HCEC 1CT (cell line): ENCODE measurements at places on chromosomes 13 and 19.

- no peak for DNase-seq
Observed at GRCh38 chr19:10510301-10510802, 6.9 kb downstream of the S1PR5 start.

- no peak for DNase-seq
Observed at GRCh38 chr19:1598777-1599459, 6.3 kb upstream of the MBD3 start.

DNA sequence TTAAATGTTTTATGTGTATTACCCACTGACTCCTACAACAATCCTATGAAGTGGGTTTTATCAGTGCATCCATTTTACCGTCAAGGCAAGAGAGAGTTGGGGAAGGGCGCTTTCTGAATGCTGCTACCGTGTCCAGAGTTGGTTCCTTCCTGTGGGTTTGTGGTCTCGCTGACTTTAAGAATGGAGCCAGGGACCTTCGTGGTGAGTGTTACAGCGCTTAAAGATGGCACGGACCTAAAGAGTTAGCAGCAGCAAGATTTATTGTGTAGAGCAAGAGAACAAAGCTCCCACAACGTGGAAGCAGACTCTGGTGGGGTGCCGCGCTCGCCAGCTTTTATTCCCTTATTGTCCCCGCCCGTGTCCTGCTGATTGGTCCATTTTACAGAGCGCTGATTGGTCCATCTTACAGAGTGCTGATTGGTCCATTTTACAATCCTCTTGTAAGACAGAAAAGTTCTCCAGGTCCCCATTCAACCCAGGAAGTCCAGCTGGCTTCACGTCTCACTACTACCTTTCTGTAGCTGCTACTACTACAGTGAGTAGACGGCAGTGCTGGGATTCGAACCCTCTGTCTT lies 6.1 kb downstream of the OSCAR start:
- no peak for DNase-seq

DNA sequence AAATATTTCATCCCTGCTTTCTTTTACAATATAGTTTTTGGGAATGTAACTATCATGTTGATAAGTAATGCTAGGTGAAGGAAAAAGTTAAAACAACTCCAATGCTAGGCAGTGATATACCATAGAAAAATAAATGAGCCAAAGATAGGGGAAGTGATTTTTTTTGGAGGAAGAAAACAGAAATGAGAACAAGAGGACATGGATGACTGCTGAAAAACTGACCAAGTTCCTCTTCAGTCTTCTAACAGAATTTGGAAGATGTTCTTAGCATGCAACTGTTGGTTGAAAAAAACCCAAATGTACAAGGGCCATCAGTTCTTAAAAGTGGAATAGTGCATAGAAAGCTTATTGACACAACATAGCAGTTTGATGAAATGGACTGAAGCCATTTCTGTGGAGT lies 262.5 kb upstream of the STARD13 start:
- DNase-seq: no peak

GRCh38 chr19:34404109-34404909 lies at the start of gene PDCD2L:
Gene PDCD2L, plus strand, starts transcription at chr19:34404399. Its CDS starts 32 bp downstream, at chr19:34404431.
- peak; percentile 78 for DNase-seq

- DNase-seq: peak; percentile 73
Observed at GRCh38 chr19:18809149-18809868, 18.2 kb upstream of the COMP start.

DNA sequence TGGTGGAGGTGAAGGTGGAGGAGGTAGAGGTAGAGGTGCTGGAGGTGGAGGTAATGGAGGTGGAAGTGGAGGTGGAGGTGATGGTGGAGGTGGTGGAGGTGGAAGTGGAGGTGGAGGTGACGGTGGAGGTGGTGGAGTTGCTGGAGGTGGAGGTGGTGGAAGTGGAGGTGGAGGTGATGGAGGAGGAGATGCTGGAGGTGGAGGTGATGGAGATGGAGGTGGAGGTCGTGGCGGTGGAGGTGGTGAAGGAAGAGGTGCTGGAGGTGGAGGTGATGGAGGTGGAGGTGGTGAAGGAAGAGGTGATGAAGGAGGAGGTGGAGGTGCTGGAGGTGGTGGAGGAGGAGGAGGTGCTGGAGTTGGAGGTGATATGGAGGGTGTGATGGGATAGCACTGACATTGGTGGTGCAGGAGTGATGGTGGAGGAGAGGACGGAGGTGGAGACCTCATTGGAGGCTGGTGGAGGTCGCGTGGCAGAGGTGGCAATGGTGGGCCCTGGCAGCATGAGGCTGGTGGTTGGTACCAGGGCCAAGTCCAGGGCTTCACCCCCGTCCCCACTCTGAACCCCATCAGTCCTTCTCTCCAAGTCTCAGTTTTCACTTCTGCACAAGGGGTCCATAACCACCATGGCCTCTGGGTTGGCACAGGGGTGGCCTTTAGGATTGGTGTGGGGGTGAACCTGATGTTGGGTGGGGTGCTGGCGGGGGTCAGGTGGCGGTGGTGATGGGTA lies 15.8 kb downstream of the ONECUT3 start:
- no peak for DNase-seq

GRCh38 chr13:95239283-95239682 lies 62.0 kb downstream of the ABCC4 start:
- peak; percentile 49 for DNase-seq

DNA sequence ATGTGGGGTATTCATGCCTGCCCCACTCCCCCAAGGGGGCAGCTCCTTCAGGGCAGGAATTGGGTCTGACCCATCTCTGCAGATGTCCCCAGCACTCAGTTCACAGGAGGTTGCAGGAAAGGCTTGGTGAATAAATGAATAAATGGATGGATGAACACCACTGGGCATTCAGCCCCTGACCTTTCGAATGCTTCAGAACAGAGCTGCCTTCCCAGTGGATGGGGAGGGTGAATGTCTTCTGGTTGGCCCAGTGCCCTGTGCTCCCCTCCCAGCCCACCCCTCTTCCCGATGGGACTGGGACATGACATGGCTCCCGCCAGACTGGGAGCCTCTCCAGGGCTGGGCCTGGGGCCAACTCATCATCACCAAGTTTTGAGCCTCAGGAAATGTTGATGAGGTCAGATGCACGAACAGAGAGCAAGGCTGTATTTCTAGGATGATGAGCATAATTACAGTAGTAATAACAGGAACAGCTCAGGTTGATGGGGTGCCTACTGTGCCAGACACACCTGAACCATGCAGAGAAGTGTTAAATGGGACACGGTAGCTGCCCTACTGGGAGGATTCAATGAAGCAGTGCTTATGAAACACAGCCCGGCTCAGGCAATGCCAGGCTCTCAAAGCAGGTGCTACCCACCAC lies 25.7 kb downstream of the VRK3 start:
- no peak for DNase-seq

DNA sequence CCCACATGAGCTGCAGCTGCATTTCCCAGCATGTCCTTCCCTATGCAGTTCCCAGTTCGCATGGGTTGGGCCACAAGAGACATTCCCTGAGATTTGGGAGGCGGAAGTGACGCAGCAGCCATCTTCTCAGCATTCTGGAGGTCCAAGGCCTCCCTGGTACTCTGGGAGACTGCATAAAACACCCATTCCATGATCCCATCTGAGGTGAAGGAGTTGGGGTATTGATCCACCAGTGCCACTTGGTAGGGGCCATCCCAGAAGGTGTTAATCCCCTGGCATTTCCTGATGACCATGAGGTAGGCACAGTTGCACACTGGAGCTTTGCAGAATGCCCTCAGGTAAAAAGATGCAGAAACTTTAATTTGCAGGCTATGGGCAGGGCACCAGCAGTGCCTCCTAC lies 25.4 kb downstream of the POP4 start:
- DNase-seq: no peak

DNA sequence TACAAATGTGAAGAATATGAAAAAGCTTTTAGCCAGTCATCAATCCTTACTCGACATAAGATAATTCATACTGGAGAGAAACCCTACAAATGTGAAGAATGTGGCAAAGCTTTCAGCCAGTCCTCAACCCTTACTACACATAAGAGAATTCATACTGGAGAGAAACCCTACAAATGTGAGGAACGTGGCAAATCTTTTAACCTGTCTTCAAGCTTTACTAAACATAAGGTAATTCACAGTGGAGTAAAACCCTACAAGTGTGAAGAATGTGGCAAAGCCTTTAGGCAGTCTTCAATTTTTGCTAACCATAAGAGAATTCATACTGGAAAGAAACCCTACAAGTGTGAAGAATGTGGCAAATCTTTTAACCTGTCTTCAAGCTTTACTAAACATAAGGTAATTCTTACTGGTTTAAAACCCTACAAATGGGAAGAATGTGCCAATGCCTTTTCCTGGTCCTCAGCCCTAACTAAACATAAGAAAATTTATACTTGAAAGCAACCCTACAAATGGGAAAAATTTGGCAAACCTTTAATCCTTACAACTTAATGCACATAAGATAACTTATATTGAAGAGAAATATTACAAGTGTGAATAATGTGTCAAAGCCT lies 74.1 kb upstream of the ZNF681 start:
- no peak for DNase-seq

DNA sequence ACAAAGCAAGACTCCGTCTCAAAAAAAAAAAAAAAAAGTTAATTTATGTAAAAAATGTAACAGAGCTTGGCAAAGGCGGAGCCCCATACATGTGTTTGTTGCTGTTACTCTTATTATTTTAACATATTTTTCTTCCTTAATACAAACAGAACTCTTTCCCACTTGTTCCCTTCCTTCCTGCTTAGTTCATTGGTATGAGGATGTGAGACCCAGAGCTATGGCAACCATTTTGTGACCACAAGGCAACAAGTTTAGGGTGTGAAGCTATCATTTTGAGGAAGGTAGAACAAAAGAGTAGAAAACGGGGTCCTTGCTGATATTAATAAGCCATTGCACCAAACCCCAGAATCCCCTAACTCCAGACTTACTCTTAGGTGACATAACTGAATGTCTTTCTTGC lies 5.4 kb downstream of the IFNL1 start:
- DNase-seq: no peak

DNA sequence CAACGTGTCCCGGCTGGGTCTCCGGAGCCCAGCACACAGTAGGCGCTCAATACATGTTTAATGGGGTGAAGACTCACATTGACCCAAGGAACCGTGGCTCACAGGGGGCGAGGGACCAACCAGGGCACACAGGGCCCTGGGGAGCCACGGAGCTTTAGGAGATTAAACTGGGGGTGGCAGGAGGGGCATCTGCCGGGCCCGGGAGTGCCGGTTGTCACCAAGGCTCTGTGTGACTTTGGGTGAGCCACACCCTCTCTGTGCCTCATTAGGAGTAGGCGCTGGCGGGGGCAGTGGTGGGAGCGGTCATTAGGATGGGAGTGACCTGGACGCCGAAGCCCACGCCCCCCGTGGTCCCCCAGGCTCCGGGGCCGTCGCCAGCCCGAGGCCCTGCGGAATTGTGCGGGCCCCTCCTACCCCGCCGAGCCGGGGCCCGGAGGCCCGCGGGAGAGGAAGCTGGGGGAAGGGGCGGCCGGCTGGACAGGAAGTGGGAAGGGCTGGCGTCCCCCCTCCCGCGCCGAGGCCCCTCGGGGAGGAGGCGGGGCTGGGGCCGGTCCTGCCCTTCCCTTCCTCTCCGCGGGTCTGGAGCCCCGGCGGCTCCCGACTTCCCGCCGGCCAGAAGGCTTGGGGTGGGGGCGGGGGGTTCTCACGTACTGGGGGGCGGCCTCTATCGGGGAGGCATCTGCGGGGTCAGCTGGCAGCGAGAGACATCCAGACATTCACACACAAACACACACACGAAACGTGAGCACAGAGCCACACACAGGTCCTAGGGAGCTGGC lies 1.8 kb upstream of the SSBP4 start:
- DNase-seq: peak; percentile 69

DNA sequence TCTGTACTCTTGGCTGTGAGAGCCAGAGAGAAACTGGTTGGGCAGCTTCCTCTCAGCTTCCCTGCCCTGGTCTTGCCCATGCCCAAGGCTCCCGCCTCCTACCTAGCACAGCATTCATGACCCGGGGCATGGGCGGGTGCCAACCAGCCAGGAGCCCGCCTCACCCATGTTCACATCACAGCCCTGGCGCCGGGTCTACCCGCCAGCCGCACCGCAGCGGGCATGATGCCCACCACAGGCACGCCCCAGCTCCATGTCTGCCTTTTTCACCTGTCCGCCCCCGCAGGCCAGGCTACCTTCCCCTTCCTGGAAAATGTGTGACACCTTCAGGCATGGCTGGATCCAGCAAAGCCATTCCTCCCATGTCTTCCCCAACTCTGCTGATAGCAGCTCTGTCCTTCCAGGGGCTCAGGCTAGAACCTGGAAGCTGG lies 42.1 kb downstream of the PTPRS start:
- DNase-seq: no peak

DNA sequence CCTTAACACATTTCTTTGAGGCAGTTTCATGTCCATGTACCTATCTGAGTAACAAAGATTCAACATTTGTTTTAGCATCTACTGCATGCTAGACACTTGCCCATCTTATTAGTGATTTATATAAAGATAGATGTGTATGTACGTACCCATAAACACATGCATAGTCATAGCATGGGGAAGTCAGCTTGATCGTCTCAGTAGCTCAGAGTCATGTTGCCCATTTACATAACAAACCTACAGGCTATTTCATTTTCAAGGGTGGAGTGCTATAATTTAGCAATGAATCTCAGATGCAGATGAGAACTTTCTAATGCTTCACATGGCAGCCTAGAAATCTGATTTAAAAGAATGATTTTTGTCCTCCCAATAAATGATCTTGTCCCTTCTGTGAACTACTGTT lies 23.5 kb downstream of the FLT1 start:
- no peak for DNase-seq

GRCh38 chr19:45320997-45321775 lies 1.5 kb downstream of the CKM start:
- DNase-seq: no peak

GRCh38 chr13:99484473-99484872 lies 16.8 kb upstream of the TM9SF2 start:
- DNase-seq: peak; percentile 73

DNA sequence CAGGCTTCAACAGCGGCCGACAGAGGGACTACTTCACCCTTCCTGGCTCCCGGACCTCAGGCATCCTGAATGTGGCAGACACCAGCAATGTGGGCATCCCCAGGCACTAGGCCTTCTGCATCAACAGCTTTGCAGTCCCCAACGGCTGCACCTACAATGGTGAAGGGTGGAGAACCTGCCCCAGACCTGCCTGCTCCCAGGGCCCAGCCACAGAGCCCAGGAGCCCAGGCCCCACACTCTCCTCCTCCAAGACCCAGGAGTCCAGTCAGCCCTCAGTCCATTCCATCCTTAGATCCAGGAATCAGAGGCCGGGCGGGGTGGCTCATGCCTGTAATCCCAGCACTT lies 34.5 kb downstream of the HPN start:
- DNase-seq: no peak

GRCh38 chr13:39036212-39036611 lies 1.7 kb downstream of the PROSER1 start:
- DNase-seq: no peak
